ENCODE measurements at places on chromosomes 3 and 15.

GRCh38 chr3:171058058-171058457 lies 31.5 kb upstream of the SLC2A2 start:
- DNase-seq: no peak

GRCh38 chr3:104137116-104137515 lies 1229.6 kb upstream of the ALCAM start:
- no peak for DNase-seq

GRCh38 chr3:60764870-60765269 lies 486.4 kb downstream of the FHIT start:
- DNase-seq: no peak

- DNase-seq: no peak
Measured at GRCh38 chr3:48475188-48475587, 28.7 kb downstream of the ATRIP start.

- no peak for DNase-seq
Measured at GRCh38 chr15:92930054-92930621, 30.0 kb downstream of the CHD2 start.

- no peak for DNase-seq
Measured at GRCh38 chr15:31483986-31484951, 157.6 kb downstream of the KLF13 start.

DNA sequence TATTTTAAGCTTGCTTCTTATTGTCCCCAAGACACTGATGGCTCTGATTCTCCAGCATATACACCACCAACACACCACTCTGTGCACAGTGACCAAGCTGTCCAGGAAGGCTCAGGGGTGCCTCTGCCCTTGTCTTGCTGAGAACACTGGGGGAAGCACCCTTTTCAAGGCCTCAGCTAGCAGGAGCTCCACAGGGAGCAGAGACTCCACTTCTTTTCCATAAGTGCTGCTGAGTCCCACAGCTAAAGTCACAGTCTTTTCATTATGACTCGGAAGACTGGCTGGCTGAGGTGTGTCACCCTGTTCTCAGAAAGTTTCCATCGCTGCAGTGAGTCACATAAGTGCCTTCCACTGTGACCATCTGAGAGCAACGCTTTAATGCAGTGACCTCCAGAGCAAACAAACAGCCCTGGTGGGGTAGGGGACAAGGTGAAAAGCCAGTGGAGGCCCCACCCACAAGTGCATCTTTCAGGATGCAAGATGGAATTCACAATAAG lies 226.9 kb upstream of the CHRNA7 start:
- DNase-seq: no peak

- DNase-seq: no peak
Measured at GRCh38 chr3:126509597-126510307, 7.8 kb downstream of the UROC1 start.

- no peak for DNase-seq
Measured at GRCh38 chr15:80953953-80954778, 35.5 kb downstream of the MESD start.

GRCh38 chr15:40407330-40407990 lies 1.9 kb downstream of the IVD start:
- DNase-seq: no peak

- no peak for DNase-seq
Measured at GRCh38 chr3:62090066-62090465, 283.3 kb downstream of the FEZF2 start.

DNA sequence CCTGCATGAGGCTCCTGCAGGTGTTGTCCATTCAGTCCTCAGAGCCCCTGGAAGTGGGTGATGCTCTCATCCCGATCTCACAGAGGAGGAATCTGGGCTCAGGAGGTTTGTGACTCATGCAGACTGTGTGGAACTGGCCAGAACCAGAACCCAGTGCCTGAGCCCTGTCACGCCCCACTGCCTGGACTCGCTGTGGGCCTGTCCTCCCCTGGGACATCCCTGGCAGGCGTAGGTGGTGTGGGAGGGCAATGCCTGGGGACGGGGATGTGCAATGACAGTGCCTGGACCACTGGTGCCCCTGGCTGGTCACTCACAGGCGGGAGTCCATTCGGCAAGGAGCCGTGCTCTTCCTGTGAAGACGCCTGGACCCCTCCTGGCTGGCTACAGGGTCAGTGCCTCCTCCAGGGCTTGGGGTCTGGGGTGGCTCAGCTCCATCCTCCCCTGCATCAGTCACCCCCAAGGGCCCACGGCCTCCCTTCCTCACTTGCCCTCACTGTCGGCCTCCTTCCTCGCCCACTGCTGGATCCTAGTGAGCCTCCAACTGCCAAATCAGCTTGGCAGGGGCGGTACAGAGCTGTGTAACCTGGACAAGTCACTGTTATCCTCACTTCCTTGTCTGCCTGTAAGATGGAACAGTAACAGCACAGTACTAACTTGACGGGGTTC lies 14.9 kb downstream of the PSTPIP1 start:
- no peak for DNase-seq

DNA sequence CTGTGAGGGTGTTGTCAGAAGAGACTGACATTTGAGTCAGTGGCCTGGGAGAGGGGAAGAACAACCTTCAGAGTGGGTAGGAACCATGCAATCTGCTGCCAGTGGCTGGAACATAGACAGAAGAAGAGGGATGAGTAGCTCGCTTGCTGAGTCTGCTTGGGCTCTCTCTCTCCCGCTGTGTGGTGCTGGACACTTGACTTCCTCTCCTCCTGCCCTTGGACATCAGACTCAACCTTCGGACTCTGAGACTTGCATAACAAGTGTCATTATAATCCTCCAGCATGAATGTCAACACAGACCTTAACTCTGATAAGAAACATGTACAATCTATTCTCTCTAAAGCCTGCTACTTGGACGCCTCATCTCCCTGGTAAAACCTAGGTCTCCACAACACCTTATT lies 5.9 kb upstream of the NMD3 start:
- no peak for DNase-seq

DNA sequence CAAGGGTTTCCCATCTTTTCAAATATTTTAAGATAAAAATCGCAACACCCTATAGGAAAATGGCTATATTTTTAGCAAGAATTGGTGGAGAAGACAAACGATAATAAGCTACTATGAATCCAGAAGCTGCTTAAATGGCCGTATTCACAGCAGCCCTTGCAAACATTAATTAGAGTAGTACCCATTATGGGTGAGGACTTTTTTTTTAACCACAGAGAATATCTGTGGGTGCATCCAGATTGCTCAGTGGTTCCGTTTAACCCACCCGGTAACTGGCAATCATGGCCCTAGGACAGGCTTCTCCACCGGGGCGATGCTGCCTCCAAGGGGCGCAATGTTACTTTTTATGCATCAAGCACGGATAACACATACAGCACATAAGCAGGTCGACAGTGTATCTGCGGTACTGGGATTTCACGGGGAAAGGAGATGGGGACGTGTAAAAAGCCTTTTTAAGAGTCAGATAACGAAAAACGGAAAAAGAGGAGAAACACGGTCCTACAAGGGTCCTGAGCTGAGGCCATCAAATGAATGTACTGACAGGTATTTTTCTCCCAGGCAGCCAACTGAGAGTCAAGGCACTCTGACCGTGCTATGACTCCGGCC lies 968 bp upstream of the TMEM266 start:
- no peak for DNase-seq

GRCh38 chr3:124565013-124565412 lies 165.2 kb upstream of the UMPS start:
- DNase-seq: peak; percentile 29

- DNase-seq: no peak
Measured at GRCh38 chr15:47718497-47719437, 1.5 kb downstream of the SEMA6D start.

DNA sequence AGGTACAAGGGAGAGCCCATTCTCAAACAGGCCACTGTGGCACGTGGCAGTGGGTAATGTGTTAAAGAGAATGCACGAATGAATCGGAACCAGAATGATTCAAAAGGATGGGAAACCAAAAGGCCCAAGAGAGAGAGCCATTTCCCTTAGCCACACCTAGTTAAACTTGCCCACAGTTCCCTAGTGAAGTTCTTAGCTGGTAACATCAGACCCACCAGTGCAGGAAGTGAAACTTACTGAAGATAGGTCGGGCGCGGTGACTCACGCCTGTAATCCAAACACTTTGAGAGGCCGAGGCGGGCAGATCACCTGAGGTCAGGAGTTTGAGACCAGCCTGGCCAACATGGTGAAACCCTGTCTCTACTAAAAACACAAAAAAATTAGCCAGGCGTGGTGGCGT lies 97.1 kb downstream of the MEX3B start:
- no peak for DNase-seq
